ENCODE measurements at places on chromosomes 7 and 10.

DNA sequence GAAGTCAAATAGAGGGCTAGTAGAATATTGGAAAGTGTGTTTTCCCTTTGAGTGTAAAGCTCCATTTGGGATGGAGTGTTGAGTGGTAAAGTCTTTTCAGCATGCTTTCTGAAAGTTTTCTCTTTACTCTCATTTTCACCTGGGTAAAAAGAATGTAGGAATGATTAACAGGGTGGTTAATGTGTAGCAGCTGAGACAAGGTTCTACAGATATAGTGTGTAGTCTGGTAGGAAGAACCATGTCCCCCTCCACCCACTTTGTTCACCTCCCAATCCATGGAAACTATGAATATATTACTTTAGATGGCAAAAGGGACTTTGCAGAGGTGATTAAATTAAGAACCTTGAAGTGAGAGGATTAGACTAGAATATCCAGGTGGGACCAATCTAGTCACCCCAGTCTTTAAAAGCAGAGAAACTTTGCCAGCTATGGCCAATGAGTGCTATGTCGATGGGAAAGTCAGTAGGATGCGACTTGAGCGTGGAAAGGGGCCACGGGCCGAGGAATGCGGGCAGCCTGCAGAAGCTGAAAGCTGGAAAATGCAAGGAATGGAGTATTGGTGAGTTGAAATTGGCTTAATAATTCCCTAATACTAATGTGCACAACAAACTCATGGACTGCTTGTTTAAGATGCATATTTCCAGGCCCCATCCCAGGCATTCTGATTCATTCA is 166.3 kb upstream of the AHR start:
- no peak for DNase-seq

- DNase-seq: no peak
Measured at GRCh38 chr10:9605231-9605630, 1412.4 kb upstream of the CELF2 start.

GRCh38 chr7:105802604-105803428 is 73.6 kb downstream of the ATXN7L1 start:
- DNase-seq: no peak

DNA sequence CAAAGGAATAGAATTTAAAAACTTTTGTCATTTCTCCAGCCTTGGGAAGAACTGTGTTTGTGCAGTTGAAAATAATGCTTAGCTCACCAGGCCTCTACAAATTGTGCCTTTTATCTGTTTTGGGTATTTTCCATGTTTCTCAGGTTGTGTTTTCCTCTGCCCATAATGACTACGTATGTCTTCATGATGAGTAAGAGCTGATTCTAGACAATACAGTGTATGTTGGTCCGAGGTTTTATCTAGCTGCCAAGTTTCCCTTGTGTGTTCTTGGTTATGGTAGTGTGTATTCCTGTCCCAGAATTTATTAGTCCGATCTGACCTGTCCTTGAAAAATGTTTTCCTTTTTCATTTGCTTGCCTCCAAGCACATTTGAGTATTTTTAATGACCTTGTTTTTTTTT is 83.7 kb upstream of the GLCCI1 start:
- no peak for DNase-seq

DNA sequence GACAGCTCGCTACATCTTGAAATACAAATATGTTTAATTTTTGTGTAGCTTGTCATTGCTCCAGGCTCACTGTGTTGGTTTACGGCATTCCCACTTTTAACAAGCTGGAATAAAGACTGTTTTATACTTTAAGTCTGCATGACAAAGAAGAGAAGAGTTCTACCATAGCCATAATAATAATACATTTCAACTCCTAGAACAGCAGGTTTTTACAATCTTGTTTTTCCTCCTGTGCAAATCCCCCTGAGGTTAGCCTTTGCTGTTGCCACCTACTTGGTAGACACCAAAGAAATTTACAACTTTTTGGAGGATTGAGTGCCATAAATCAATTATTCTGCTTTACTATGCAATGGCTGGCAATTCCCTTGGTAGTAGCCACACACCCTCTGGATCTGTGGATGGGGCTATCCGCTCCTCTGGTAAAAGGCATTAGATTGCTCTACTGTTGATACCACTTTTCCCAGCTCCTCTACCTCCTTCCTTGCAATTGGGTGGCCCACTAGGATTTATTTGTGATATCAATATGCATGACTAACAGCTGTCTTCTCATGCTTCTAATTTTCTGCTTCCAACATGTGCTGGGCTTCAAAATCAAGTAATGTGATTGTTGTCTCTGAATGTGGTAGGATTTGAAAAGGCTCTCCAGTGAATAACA is 60.2 kb downstream of the SFMBT2 start:
- no peak for DNase-seq

- DNase-seq: no peak
Measured at GRCh38 chr7:26627221-26627620, 237.2 kb downstream of the SKAP2 start.

DNA sequence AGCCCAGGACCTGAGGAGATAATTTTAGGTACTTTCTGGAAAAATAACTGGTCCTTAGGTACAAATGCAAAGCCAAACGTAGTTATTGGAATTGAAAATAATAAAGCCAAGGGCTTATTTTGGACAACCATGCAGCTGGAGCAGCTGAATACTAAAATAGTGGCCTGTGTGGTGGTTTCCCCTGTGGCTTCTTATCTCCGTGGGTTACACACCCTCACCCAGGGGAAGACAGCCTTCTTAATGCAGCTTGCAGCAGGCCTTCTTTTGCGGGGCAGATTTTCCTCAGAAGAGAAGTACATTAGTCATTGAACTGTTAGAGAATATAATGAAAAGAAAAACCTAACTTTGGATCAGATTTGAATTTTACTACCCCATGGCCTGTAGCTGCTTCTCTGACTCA is 133.5 kb downstream of the ST7 start:
- no peak for DNase-seq

DNA sequence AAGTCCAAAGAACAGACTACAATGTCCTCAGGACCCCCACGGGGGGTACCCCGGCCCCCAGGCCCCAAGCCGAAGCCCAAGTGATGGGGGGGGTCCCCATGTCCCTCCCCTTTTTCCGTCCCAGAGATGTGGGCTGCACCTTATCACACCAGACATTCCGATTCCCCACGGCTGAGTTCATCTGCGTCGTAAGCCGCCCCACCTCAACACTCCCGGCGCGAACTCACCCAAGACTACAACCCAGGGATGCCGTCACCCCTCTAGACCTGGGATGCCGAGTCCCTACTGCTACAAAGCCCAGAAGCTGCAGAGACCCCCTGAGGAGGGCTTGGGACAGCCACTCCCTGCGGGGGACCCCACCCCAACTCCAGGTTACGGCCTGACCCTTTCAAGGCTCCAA is 14.5 kb downstream of the PDGFA start:
- DNase-seq: no peak

DNA sequence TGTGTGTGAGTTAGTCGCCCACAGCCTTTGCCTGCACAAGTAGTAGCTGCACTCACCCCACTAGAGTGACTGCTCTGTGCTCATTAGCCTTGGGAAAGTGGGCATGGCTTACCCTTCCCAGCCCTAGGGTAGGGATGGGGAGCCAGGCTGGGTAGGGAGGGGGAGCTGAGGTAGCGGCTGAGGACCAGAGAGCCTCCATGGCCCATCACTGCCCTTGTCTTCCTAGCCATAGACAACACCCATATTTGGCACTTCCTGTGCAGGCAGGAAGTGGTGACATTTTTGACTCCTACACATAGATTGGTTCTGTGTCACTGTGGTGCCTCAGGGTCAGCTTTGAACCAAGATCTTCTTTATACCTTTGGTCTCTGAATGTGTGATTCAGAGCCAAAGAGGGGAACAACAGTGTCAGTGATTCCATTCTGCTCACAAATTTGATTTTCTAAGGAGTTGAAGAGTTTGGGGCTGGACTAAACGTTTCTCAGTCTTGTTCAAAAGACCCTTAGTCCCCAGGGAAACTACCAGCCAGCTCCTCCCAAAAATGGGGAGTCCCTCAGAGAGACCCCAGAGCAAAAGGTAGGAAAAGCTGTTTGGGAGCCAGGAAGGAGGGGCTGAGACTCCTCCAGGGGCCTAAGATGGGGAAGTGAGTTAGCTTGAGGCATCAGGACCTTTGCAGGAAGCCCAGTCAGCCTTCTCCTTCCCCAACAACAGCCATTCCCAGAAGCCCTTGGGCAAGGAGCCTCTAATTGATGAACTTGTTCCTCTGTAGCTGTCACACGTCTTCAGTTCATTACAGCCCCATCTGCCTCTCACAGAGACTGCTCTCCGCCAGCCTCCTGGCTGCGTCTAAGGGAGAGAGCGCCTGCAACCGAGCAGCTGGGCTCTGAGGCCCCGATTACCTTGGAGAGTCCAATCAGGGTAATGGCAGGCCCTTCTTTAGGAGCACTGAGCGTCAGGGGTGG is 135.0 kb downstream of the CDH23 start:
- DNase-seq: no peak

DNA sequence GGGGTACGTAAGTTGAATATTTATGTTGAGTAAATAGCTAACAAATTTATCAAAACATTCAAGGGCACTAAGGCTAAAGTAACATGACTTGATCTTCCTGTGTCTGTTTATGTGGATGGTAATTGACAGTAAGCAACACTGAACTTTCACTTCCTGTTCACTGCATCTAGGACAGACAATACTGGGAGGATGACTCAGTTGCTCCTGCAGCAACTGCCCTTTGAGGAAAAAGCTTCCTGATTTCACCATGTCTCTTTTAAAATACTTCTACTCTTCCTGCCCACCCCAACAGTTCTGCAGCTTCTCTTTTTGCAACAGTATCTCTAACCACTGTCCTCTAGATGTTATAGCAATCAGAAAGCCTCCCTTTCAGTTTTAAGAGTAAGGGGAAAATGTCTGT is 76.6 kb upstream of the HGF start:
- DNase-seq: no peak

DNA sequence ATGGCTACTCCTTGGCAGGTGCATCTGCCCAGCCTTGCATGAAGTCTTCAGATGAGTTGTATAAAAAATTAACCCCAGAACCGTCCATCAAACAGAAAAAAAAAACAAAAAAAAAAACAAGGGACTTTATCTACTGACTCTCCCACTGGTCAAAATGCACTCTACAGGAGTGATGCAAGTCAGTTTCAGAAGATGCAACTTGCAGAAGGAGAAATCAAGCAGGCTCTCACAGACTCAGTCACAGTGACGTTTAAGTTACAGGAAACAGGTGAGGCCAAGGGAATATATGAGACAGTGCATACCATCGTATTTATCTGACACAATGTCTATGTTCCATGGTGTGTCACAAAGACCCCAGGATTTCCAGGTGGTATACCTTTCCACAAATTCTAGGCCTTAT is 17.5 kb upstream of the PRPS1L1 start:
- DNase-seq: no peak

DNA sequence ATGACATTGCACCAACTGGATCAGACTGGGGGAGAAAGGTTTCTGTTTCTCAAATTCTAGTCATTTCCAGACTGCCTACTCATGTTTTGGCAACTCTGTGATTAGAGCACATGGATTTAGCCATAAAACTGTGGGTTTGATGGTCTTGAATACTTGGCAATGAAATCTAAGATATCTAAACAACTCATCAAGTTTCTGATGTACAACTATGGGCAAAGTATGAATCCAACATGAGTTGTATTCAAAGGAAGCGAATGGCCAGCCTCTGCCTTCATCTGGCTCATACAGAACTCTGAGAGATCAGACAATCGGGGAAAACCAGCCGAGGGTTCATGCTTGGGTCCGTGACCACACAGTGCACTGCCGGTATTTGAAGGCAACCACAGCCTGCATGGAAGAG is 144.3 kb downstream of the ADAM12 start:
- DNase-seq: no peak

DNA sequence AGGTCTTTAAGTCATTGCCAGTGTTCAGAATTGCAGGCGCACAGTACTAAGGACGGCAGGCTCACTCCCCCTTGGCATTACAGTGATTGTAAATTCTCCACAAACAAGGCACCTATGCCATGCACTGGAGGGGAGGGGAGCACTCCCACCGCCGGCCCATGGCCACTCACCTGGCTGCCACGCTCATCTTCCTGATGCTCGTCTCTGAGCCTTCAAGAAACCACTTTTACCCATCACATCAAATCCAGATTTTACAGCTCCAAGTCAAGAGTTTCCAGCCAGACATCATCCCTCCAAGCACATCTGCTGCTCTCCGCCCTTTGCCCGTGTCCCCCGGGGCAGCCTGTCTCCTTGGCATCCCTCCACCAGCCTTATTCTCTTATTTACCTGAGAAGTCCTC is 350.2 kb upstream of the SHH start:
- no peak for DNase-seq

- no peak for DNase-seq
Measured at GRCh38 chr10:4303045-4303444, 518.0 kb upstream of the KLF6 start.

DNA sequence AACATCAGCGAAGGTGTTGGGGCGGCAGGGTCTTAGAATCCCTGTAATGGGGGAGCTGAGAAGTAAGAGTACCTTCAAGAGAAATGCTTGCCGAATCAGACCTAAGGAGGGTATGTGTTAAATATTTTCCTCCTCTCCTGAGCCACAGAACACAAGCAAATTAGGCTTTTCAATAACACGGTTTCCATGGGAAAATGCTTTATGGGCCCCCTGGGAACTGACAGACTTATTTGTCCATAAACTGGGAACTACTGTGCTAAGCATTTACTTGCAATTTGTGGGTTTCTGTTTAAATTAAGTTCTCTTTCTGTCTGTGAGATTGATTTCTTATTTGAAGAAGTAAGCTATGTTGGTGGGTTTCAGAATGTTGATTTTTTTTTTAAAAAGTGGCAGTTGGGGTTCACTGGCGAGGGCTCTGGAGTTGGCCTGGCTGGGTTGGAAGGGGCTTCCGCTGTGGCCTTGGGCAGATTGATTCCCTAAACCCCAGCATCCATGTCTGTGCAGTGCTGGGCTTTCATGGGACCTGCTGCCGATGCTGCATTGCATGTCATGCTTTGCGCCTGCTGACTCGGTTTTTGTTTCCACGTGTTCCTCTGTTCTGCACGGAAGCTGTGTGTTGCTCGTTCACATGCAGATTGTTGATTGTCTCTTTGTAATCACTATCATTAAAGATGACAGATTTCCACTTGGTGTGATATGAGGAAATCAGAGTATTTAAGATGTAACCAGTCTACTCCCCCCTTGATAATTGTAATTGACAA is 7.2 kb downstream of the RBM17 start:
- DNase-seq: no peak

DNA sequence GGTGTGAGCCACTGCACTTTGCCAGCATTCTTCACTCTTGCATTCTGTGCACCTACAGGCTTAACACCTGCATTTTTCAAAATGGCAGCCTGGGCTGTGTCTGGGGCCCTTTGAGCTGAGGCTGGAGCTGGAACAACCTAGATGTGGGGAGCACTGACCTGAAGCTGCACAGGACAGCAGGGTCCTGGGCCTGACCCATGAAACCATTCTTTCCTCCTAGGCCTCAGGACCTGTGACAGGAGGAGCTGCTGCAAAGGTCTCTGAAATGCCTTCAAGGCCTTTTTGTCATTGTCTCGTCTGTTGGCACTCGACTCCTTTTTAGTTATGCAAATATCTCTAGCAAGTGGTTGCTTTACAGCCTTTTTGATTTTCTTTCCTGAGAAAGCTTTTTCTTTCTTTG is 82.3 kb downstream of the INPP5A start:
- no peak for DNase-seq
